Activated T-cell treated with anti-CD3 and anti-CD28 coated beads, Interleukin-2, amount 50 U/mL, for 48 hours (primary cell): ENCODE measurements at places on chromosomes 1 and 21.

- no peak for DNase-seq
Observed at GRCh38 chr1:21665711-21666575, 3.2 kb downstream of the RAP1GAP start.

- no peak for DNase-seq
Observed at GRCh38 chr1:15908597-15908996, 61.1 kb downstream of the SPEN start.

- DNase-seq = no peak
Observed at GRCh38 chr1:39779137-39779536, 8.0 kb upstream of the OXCT2 start.

- no peak for DNase-seq
Observed at GRCh38 chr1:187374742-187375141, 546.0 kb downstream of the PLA2G4A start.
